ENCODE measurements at places on chromosomes 5 and 9.

DNA sequence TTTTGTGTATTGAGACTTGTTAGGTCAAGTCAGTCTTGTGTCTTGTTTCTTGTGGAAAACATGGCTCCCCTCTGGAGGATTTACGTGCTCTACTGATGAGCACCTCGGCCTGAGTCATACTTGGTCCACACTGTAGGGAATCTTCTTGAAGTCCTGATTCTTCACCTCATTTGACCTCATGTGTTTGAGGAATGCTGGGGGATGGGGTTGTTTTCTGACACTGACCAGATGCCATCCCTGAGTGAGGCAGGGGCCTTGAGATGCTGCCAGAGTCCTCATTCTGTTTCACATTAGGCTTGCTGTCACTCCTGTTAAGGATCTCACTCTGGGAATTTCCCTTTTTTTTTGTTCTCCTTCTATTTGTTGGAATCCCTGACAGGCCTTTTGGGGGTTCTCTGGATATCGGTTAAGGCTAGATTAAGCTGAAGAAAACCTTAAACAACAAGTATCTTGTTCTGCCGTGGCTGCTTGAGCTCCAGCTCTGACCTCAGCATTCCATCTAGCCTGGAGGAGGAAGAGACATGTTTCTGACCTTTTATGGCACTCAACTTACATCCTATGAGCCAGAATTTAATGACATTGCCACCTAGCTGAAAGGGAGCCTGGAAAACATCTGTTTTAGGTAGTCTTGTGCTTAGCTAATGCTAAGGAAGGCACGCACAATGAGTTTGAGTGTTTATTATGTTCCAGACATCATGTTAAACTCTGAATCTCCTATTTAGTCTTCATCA is 20.6 kb downstream of the TCOF1 start:
- no peak for DNase-seq

DNA sequence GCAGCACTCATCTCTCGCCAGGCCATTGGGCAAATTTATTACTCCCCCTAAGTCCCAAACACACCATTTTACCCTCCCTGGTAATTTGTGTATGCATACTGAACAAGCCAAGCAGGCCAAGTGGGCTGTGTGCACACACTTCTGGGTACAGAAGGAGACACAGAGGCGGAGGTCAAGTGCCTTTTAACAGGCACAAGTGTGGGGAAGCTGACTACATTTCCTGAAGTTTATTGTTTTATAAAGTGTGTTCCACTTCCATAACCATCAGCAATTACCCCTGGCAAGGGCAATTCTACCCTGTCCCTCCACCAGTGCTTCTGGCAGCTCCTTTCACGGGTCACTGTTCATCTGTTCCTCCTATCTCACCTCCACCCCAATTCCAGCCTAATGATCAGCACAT is 93.9 kb downstream of the SETX start:
- DNase-seq: no peak

DNA sequence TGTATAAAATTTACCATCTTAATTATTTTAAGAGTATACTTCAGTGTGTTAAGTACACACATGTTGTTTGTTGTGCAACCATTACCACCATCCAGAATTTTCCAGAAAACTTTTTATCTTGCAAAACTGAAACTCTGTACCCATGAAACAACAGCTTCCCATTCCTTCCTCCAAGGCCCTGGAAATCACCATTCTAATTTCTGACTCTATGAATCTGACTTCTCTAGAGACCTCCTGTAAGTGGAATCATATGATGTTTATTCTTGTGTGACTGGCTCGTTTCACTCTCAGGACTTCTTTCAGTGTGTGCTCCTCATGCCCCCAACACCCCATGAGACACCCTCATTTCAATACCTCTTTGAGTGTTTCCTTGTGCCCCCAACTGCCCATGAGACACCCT is 60.4 kb upstream of the COL15A1 start:
- no peak for DNase-seq

GRCh38 chr5:91643797-91644196 is 260.7 kb upstream of the ARRDC3 start:
- no peak for DNase-seq

GRCh38 chr5:75365740-75366139 is 28.7 kb downstream of the HMGCR start:
- DNase-seq: no peak

Measured in erythroblast (primary cell).